ENCODE measurements at places on chromosomes 3 and 15.
A peak's percentile ranks its signal among the peaks of the same experiment; 100 is the strongest.

GRCh38 chr3:54215521-54215920 lies 93.2 kb downstream of the CACNA2D3 start:
- no peaks in the 10 kb centered on the region for H3K36me3 ChIP-seq
- H3K27me3 ChIP-seq = no peaks in the 10 kb centered on the region
- no peaks in the 10 kb centered on the region for H3K4me1 ChIP-seq
- no peak overlapping the region for H3K4me3 ChIP-seq
- H3K27ac ChIP-seq = no peak overlapping the region

- H3K36me3 ChIP-seq = no peaks in the 10 kb centered on the region
- no peaks in the 10 kb centered on the region for H3K4me1 ChIP-seq
- no peak for DNase-seq
Measured at GRCh38 chr3:94787734-94788270, 724.9 kb downstream of the NSUN3 start.

DNA sequence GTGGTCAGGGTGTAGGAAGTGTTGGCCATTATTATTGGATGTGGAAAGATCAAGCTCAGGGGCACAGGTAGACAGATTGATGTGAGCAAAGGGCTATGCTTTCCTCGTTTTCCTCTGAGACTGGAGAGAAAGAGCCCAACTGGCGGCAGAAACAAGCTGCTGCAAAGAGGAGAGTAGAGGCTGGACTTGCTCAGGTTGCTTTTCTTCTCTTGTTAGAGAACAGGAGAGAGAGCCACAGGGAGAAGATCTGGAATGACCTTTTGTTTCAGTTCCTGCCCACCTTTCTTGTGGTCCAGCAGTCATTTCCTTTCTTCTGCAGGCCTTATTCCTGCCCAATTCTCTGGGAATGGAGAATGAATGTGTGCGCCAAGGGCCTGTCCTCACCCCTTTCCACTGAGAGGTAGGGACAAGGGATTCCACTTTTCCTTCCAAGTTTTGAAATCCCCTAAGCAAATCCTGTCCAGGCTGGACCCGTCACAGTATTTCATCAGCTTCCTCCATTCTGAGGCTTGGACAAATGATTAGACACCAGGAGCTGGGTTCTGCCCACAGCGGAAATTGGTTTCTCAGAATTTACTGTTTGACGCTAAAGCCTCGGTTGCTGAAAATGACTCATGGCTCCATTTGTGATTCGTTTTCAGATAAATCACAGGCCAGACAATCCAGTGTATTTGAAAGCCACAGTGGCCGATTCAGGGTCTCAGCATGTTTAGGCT lies 16.1 kb downstream of the ZNF80 start:
- H3K4me3 ChIP-seq = no peak overlapping the region
- H3K36me3 ChIP-seq = no peaks in the 10 kb centered on the region
- peaks cover 78% of the 10 kb centered on the region for H3K4me1 ChIP-seq
- no peaks in the 10 kb centered on the region for H3K27me3 ChIP-seq

DNA sequence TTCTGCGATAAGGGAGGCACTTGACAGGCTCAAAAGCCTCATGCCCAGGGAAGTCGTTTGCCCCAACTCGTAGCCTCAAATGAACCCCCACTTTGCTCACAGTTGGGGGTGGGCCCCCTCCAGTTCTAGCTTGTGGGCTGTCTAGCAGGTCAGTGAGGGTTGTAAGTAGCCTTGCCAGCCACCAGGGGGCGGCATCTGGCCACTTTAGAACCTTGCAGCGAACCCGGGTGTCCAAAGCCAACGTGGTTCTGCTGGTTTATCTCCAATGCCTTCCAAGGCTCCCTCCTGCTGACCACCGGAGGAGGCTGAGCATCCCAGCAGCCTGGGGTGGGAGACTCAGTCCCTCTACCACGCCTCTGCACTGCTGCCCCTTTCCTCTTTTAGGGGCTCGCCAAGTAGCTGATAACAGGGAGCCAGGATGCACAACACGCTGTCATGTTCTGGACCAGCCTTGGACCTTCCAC lies 9.2 kb upstream of the RBSN start:
- H3K27me3 ChIP-seq = no peaks in the 10 kb centered on the region
- no peak overlapping the region for H3K27ac ChIP-seq
- peak; percentile 61 for DNase-seq
- no peaks in the 10 kb centered on the region for H3K36me3 ChIP-seq

DNA sequence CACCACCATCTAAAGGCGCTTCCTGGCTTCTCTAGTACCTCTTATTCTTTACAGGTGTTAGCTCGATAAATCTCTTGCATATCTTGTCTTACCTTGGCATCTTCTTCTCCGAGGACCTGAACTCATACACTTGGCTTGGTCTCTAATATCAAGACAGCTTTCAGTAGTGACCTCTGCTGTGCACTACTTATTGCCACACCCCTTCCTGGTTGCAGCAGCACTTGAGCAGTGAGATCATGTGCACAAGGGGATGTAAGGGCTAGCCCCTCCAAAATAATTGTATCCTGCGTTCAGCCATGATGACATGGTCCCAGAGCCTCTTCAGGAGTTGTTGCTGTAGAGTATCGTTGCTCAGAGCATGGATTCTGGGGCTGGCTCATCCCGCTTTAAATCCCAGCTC lies 1.3 kb upstream of the PLA1A start:
- no peak overlapping the region for H3K27ac ChIP-seq
- H3K4me1 ChIP-seq = peaks cover 16% of the 10 kb centered on the region
- H3K36me3 ChIP-seq = no peaks in the 10 kb centered on the region
- no peak overlapping the region for H3K4me3 ChIP-seq

DNA sequence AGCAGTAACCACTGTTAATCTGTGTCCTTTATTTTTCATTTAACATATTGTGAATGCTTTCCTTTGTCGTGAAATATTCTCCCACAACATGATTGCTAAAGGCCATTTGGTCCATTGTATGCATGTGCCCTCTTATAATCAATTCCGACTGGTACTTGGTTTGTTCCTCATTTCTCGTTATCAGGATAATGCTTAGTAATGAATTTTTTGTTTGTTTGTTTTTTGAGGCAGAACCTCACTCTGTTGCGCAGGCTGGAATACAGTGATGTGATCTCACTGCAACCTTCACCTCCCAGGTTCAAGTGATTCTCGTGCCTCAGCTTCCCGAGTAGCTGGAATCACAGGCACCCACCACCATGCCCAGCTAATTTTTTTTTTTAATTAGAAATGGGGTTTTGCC lies 22.0 kb downstream of the SPATA12 start:
- H3K4me3 ChIP-seq = no peak overlapping the region
- no peak overlapping the region for H3K27ac ChIP-seq
- peaks cover 21% of the 10 kb centered on the region for H3K27me3 ChIP-seq
- no peaks in the 10 kb centered on the region for H3K36me3 ChIP-seq
- no peak for DNase-seq

- DNase-seq = no peak
- H3K4me1 ChIP-seq = peaks cover 12% of the 10 kb centered on the region
- H3K4me3 ChIP-seq = no peak overlapping the region
- H3K27ac ChIP-seq = no peak overlapping the region
- H3K36me3 ChIP-seq = no peaks in the 10 kb centered on the region
Measured at GRCh38 chr3:192816351-192816750, 89.0 kb upstream of the FGF12 start.

DNA sequence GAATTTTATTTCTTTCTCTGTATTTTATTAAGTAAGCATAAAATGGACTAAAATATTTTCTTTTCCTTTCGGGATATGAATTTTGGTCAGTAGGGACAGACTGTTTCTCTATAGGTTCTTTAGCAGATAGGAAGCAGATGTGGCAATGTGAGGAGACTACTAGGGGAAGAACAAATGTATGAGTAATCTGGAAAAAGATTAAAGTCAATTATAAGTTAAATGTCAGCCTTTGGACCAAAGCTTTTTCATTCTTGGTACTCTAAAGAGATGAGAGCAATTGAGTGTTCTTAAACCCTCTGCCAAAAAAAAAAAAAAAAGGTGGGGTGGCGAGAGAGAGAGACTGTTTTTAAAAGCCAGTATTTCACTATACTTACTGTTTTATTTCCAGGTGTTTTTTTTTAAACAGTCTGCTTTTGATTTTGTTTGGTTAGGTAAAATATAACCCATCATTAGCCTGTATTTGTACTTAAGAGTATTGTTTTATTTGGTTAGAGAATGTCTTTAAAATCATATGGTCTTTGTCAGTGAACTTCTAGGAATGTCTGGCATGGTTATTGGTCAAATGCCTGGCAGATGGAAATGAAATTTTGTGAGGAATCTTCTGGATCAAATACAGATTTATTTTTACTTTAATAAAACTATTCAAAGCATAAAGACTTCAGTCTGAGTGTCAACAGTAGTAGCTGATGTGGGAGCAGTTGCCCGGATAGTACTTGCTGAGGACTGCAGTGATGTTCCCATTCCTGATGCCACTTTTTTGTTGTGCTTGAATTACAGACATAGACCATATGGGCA lies 63.8 kb downstream of the LRRC49 start:
- H3K27ac ChIP-seq = no peak overlapping the region
- H3K36me3 ChIP-seq = no peaks in the 10 kb centered on the region
- no peak overlapping the region for H3K4me3 ChIP-seq
- peaks cover 25% of the 10 kb centered on the region for H3K27me3 ChIP-seq
- no peaks in the 10 kb centered on the region for H3K4me1 ChIP-seq

DNA sequence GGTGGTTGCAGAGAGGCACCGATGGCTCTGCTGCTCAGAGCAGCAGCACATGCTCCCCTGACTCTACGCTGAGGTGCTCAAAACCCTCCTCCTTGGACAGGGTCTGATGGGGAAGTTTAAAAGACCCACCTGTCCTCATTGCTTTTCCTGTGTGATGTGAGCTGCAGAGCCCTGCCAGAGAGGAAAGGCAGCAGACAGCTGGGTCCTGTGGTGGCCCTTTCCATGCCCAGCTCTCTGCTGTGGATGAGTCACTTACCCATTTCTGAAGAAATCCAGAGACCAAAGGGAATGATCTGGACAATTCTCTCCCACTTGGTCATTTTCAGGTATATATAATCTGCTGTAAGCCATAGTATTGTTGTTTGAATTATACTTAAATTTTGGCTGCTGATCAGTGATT lies 121.7 kb downstream of the CHDH start:
- H3K36me3 ChIP-seq = no peaks in the 10 kb centered on the region
- no peak for DNase-seq
- no peaks in the 10 kb centered on the region for H3K4me1 ChIP-seq
- H3K4me3 ChIP-seq = no peak overlapping the region
- H3K27ac ChIP-seq = no peak overlapping the region

DNA sequence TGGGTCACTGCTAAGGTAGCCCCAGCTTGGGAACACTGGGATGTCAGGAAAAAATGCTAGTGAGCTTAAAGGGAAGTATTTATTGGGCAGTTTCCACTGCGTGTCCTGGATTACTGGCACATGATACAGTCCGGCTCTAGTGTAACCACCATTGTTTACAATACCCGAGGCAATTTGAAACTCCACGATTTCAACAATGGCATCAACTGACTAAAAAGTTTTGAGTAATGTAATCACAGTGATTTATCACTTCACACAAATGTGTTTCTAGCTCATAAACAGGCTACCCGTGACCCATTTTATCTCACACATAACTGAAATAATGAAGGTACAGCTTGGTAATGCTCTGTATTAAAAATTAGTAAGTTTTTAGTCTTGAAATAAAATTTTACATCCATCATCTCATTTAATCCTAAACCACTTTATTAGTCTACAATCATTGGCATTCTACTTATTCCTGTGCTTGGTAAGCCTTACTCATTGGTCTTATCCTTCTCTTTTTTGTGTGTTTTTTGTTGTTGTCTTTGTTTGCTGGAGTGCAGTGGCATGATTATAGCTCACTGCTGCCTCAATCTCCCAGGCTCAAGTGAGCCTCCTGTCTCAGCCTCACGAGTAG lies 7.6 kb downstream of the ZMAT3 start:
- H3K4me3 ChIP-seq = no peak overlapping the region
- peaks cover 3% of the 10 kb centered on the region for H3K4me1 ChIP-seq
- no peaks in the 10 kb centered on the region for H3K27me3 ChIP-seq

GRCh38 chr3:123773681-123774431 lies 110.3 kb downstream of the MYLK start:
- DNase-seq = no peak
- no peak overlapping the region for H3K4me3 ChIP-seq
- no peaks in the 10 kb centered on the region for H3K36me3 ChIP-seq
- no peaks in the 10 kb centered on the region for H3K4me1 ChIP-seq
- no peak overlapping the region for H3K27ac ChIP-seq

DNA sequence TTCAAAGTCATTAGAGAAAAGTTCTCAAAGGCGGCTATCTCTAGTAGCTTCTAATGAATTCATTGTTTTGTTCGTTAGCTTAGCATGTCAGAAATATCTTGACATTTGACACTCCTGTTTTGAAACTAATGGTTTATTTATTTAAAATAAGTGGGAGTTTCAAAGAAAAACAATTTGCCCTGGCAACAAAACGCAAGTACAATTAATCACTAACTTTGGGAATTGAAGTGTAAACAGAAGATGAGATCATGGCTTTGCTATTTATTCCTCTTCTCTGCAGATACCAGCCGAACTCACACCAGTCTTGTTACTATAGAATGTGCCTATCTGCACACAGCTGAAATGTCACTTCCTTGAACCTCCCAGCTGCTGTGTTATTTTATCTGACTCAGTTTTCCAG lies 27.5 kb downstream of the MASP1 start:
- DNase-seq = no peak
- H3K4me1 ChIP-seq = no peaks in the 10 kb centered on the region
- H3K27ac ChIP-seq = no peak overlapping the region
- H3K4me3 ChIP-seq = no peak overlapping the region

DNA sequence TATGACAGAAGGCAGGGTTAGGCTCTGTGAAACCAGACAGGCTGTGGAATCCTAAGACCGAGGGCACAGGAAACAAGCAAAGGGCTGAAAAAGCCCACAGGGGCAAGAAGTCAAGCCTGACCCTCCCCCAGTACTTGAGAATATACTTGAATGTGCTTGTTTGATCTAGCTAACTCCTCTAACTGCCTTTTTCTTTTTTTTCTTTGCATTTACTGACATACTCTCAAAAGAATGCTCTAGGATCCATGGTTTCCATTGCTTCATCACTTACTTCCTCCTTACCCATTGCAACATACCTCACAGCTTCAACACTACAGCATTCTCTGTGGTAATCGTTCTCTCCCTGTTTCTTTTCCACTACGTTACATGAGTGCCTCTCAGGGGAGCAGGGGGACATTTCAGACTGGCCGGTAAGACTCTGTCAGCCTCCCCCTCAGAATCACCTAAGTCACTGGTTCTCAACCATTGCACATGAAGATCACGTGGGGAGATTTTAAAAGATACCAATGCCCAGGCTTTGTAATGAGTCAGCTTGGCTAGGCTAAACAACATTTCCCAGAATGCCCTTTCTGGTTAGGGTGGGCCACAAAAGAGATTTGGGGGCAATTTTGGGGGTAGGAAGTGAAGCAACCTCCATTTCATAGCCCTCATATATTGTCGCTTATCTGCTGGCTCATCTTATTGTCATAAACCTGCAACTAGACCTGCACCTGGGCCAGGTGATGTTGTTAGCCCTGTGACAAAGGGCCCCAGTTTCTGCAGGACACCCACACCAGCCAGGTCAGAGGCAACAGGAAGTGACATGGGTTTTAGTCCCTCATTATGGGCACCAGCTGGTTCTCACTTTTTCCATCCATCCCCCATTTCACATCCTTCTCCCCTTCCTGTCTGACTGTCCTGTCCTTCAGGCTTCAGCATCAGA lies 24.6 kb upstream of the RSL24D1 start:
- H3K27me3 ChIP-seq = no peaks in the 10 kb centered on the region
- H3K4me3 ChIP-seq = no peak overlapping the region
- peaks cover 47% of the 10 kb centered on the region for H3K4me1 ChIP-seq
- peaks cover 5% of the 10 kb centered on the region for H3K36me3 ChIP-seq
- no peak for DNase-seq

Measured in CD4-positive, alpha-beta T cell (primary cell).